CD4-positive, CD25-positive, alpha-beta regulatory T cell (primary cell): ENCODE measurements at places on chromosomes 7 and 10. TPM values are rescaled to one million over a fixed set of nuclear protein-coding genes. Genes with fewer than 3 reads are reported as not detected.

GRCh38 chr10:50582766-50583762 is 40.7 kb downstream of the SGMS1 start:
- no peak overlapping the region for H3K27ac ChIP-seq
- H3K4me1 ChIP-seq = peaks cover 29% of the 10 kb centered on the region
- H3K27me3 ChIP-seq = no peaks in the 10 kb centered on the region
- H3K36me3 ChIP-seq = peaks cover 17% of the 10 kb centered on the region

DNA sequence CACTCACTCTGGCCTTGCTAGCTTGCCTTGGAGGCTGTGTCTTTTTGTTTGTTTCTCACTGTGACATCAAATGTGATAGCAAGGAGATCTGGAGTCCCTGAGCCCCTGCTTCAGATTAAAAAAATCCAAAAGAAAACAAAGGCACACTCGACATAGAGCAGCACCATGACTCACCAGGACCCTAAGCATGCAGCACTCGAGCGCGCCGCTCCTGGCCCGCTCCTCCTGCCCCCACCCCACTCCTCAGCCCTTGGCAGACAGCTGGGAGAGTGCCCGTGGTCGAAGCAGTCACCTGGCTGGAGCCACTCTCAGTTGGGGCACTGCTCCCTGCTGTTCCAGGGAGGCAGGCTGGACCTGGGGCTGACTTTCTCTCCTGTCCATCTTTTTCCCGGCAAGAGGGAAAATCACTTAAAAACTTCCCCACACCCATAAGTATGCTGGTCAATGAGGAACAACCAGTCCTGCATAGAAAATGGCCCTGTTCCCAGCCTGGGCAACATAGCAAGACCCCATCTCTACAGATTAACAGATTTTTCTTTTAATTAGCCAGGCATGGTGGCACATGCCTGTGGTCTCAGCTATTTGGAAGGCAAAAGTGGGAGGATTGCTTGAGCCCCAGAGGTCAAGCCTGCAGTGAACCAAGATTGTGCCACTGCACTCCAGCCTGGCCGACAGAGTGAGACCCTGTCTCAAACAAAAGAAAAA is 128.4 kb downstream of the PAXIP1 start:
- no peak for DNase-seq
- no peaks in the 10 kb centered on the region for H3K36me3 ChIP-seq
- H3K4me3 ChIP-seq = no peak overlapping the region
- H3K27ac ChIP-seq = no peak overlapping the region

GRCh38 chr7:128131731-128132130 is 100.5 kb upstream of the LRRC4 start:
- no peak overlapping the region for H3K4me3 ChIP-seq
- H3K36me3 ChIP-seq = no peaks in the 10 kb centered on the region
- peaks cover 14% of the 10 kb centered on the region for H3K4me1 ChIP-seq
- no peak overlapping the region for H3K27ac ChIP-seq

GRCh38 chr7:116805100-116805544 is 57.3 kb upstream of the CAPZA2 start:
- no peaks in the 10 kb centered on the region for H3K36me3 ChIP-seq
- H3K27me3 ChIP-seq = peaks cover 5% of the 10 kb centered on the region
- H3K4me1 ChIP-seq = no peaks in the 10 kb centered on the region
- no peak overlapping the region for H3K4me3 ChIP-seq
- no peak overlapping the region for H3K27ac ChIP-seq

GRCh38 chr10:32217216-32217615 is 129.7 kb downstream of the EPC1 start:
- H3K36me3 ChIP-seq = no peaks in the 10 kb centered on the region
- no peak for DNase-seq
- H3K27ac ChIP-seq = no peak overlapping the region
- no peaks in the 10 kb centered on the region for H3K4me1 ChIP-seq
- no peaks in the 10 kb centered on the region for H3K27me3 ChIP-seq
- H3K4me3 ChIP-seq = no peak overlapping the region

GIMAP5 gene
- 382 TPM for polyA plus RNA-seq

ACTR3C gene
- polyA plus RNA-seq = 5.5 TPM

TPK1 gene
- 32.5 TPM for polyA plus RNA-seq

ZNF488 gene
- not detected for polyA plus RNA-seq

VSTM4 gene
- polyA plus RNA-seq = 0.05 TPM

DPP6 gene
- not detected for polyA plus RNA-seq
